Hematopoietic multipotent progenitor cell (in vitro differentiated cells): ENCODE measurements at places on chromosomes 1 and 21.

GRCh38 chr1:119141020-119141424 is 569 bp upstream of the WARS2 start:
- peak; percentile 21 for DNase-seq

DNA sequence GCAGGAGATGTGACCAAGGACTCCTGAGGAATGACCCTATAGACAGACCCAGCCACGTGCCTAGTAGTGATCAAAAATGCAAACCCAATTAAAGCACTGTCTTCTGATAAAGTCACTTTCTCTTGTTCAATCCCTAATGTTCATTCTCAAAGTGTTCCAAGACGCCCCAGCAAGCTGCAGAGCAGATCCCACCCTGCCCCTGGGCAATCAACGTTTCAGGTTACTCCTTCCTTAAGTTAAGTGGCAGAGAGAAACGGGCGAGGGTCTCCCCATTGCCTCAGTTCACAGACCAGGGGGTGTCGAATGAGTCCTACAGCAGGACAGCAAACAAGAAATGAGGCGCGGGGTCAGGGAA is 699 bp upstream of the RGS2 start:
- no peak for DNase-seq

- no peak for DNase-seq
These were observed 22.5 kb downstream of the CHD5 start for GRCh38 chr1:6157528-6158174.

DNA sequence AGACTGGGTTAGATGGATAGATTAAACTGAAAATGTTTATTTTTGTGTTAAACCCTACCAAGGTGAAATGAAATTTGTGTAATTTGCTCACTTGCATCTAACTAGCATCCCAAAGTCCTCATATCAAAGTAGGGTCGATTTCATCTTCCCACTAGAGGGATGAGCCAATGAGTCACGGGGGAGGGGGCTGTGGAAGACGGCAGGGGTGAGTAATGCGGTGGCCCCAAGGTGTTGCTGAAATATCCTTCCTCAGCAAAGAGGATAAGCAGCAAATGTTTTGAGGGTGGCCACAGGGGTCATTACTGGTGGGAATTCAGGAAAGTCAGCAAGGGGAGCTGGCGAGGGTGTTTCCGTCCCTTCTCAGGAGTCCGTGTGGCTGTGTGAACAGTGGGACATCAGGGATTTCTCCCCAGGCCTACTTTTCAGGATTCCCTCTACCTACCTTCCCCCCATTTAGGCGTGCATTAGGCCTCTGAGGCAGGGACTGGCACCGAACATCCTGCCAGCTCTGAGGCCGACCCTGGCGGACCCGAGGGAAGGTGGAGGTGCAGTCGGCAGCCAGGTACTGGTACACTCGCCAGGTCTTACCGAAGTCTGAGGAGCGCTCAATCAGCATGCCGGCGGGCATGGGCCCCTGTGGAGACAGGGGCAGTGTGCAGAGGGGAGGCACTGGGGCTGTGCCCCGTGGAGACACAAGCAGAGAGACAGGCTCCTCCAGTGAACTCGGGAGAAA is 18.1 kb downstream of the LAMB3 start:
- DNase-seq: no peak

DNA sequence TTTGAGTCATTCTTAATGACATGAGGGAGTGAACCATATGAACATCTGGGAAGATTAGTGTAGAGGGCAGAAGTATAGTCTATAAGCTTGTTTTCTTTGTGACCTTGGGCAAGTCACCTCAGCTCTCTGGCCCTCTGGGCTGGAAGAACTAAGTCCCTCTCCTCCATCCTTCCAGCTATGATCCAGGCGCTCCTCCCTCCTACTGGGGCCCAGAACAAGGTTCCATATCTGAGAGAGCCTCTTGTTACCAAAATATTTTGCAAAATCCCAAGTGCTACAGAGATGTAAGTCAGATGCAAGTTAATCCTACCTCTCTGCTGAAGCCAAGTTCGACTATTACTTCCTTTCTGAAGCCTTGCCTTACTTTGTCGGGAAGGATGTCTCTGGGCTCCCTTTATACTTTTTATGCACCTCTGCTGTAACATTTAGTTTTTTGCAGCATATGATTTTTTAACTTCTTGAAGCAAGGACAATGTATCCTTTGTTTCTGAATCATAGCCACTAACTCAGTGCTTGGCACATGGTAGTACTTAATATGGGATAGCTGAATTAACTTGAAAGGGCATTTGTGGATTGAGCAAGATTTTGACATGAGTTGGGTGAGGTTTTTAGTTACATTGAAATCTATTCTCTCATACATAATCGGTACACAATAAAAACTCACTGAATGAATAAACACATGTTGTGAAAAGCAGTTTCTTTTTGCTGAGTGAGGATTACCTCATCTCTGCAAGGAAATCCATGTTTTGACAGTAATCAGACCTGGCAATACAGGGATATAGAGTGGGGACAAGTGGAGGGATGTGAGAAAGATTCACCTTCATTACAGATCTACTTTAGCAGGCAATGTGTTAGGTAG is 54.7 kb upstream of the BEND5 start:
- DNase-seq: no peak

- DNase-seq: no peak
These were observed 243.1 kb downstream of the LTN1 start for GRCh38 chr21:28749536-28749935.

- DNase-seq: no peak
These were observed 106.8 kb upstream of the ATP1A1 start for GRCh38 chr1:116265931-116266863.

- no peak for DNase-seq
These were observed 256.7 kb upstream of the SNX7 start for GRCh38 chr1:98404866-98405265.

DNA sequence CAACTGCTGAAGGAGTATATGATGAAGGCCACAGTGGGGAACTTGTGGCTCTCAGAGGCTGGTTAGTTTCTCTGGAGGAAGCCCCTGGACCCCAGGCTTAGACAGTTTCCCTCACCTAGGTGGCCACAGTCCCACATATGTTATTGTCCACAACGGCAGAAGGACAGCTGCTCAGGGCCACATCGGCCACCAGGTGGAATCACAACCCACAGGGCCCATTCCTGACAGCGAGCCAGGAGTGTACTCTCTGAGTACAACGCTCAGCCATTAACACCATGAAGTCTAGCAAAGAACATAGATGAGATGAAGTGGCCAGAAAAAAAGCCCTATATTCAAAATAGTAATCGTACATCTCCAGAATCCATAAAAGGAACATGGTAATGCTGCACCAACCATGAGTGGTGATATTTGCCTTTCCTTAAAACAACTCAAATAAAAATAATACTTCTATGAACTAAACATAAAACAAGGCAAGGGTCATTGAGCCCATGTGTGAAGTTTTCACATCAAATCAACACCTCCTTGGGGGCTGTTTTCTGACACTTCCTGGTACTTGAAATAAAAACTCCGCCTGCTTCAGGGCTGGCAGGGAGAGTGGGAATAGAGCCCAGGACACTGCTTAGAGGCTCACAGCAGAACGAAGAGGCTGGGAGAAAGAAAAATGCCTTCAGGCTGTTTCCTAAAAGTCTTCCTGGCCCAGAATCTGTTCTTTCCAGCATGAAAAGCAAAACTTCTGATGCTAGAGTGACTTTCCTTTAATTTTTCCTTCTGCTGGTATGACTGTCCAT is 383.3 kb downstream of the HHAT start:
- DNase-seq: no peak

GRCh38 chr1:172292840-172293239 is 127.6 kb upstream of the C1orf105 start:
- DNase-seq: no peak

GRCh38 chr1:64866689-64867088 is 99.7 kb downstream of the JAK1 start:
- no peak for DNase-seq

DNA sequence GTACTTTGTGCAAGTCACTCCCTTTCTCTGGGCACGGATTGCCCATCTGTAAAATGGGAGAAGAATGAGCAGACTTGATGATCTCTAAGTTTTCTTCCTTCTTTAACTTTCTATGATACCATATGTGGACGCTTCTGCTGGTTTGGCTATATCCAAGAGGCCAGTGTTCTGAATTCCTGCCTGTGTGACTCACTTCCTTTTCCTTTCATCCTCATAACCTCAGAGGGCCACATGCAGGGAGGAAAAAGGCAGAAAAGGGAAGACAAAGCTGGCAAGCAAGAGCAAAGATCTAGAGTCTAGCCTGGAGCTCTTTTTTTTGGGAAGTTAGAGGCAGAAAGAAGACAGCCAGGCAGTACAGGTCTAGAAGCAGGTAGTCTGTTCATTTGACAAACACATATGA is 151.2 kb downstream of the OMA1 start:
- no peak for DNase-seq

DNA sequence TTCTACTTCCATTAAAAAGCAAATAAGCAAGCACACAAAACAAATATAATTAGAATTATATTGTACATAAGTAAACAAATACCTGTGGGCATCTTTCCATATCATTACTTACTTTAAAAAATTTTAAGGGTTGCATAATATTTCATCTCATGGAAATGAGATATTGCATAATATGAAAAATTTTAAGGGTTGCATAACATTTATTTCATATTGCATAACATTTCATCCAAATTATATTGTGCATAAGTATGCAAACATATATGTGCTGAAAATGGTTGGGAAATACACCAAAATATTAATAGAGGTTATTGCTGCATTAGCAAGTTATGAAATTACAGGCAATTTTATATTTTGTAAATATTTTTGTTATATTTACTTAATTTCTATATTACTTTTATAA is 213.7 kb downstream of the KCNH1 start:
- DNase-seq: no peak

GRCh38 chr1:115275216-115275615 is 62.8 kb downstream of the NGF start:
- DNase-seq: peak; percentile 57
